ENCODE measurements at places on chromosomes 16 and 17.
A peak's percentile ranks its signal among the peaks of the same experiment; 100 is the strongest.

DNA sequence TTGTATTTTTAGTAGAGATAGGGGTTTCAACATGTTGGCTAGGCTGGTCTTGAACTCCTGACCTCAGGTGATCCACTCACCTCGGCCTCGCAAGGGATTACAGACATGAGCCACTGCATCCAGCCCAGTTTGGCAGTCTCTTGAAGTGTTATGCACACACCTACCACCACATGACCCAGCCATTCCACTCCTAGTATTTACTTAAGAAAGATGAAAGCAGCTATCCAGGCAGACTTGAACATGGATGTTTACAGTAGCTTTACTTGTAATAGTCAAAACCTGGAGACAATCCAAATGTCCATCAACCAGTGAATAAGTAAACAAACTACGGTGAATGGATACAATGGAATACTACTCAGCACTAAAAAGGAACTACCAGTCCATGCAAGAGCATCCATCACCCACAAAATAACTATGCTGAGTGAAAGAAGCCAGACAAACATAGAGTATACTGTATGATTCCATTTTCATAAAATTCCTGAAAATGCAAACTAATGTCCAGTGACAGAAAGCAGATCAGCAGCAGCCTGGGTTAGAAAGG lies 37.8 kb upstream of the RASD1 start:
- DNase-seq: no peak

DNA sequence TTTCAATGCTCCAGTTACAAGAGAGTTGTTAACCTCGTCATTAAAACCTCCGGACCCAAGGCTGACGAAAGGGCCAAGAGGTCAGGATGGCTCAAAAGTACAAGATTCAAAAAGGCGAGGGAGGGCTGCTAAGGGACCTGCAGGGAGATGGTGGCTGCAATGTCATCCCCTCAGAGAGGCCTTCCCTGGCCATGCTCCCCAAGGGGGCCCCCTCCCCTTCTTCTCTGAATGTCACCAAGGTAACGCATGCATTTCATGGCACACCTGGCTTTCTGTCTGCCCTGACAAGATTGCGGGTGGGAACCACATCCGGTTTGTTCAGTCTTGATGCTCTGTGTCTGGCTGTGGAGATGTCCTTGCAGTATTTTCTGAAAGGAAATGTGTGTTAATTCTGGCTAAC lies 89.9 kb downstream of the C16orf78 start:
- no peak for DNase-seq

DNA sequence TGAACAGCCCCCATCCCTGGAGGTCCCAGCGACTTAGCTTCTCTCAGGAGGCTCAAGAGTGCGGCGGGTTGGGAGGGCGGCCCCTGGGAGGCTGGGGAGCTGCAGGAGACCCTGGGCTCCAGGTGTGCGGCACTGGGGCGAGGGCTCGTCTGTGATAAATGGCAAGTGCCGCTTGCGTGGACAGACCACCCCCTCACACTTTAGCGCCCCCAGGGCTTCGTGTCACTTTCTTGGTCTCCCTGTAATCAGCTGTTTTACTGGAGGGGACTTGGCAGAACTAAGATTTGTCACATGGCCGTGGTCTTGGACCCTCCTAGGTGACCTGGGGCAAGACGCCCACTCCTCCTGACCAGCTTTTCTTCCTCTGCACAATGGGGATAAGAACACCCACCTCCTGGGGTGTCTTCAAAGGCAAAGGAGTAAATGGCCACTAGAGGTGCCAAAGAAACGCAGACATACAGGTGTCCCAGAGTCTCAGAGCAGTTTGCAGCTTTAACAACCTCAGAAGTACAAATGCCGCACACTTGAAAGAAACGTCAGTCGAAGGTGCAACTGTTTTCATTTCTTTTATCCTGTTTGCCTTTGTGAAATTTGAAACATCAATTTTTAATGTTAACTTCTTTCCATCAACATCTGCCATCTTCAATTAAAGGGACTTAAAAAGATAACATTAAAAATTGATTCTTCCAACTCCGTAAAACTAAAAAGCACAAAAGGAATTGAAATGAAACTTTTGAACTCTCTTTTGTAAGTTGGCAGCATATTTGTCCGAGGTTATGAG lies 946 bp downstream of the OSGIN1 start:
- DNase-seq: no peak

- DNase-seq: no peak
Measured at GRCh38 chr17:72754513-72754912, 338.0 kb downstream of the SLC39A11 start.

GRCh38 chr17:4310354-4311060 lies 46.7 kb upstream of the ANKFY1 start:
- peak; percentile 16 for DNase-seq

- DNase-seq: no peak
Measured at GRCh38 chr16:79898703-79899102, 298.2 kb upstream of the MAF start.

GRCh38 chr16:3514621-3515020 lies 13.8 kb downstream of the CLUAP1 start:
- DNase-seq: peak; percentile 5

DNA sequence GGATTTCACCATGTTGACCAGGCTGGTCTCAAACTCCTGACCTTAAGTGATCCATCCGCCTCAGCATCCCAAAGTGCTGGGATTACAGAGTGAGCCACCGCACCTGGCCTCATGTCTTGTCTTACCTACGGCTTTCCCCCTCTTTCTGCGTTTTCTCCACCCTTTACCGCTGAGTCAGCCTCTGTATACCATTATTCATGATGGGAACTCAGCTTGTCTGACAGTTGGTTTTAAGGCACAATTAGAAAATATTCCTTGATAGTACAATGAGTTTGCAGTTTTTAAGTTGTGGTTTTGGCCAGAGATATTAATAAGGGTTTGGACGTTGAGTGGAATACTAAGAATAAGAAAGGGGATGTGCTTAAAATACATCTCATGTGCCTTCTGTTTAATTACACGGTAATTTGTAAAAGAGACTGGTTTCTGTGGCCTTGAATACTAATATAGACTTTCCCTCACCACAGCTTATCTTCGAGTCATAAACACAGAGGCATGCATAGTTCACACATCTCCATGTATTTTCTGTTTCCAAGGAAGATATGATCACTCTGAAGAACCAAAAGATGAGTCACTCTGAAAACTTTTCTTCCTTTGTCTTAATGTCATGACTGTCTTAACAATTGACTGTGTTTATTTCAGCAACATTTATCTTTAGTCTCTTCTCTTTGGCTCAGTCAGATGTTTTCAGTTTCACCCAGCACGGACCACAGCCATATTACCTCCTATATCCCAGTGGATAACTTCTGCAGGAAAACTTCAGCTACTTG lies 54.4 kb downstream of the PITPNC1 start:
- DNase-seq: peak; percentile 23

GRCh38 chr16:11361701-11362451 lies 16.6 kb downstream of the RMI2 start:
- DNase-seq: no peak

GRCh38 chr16:66923247-66923731 lies 2.0 kb downstream of the RRAD start:
- no peak for DNase-seq

DNA sequence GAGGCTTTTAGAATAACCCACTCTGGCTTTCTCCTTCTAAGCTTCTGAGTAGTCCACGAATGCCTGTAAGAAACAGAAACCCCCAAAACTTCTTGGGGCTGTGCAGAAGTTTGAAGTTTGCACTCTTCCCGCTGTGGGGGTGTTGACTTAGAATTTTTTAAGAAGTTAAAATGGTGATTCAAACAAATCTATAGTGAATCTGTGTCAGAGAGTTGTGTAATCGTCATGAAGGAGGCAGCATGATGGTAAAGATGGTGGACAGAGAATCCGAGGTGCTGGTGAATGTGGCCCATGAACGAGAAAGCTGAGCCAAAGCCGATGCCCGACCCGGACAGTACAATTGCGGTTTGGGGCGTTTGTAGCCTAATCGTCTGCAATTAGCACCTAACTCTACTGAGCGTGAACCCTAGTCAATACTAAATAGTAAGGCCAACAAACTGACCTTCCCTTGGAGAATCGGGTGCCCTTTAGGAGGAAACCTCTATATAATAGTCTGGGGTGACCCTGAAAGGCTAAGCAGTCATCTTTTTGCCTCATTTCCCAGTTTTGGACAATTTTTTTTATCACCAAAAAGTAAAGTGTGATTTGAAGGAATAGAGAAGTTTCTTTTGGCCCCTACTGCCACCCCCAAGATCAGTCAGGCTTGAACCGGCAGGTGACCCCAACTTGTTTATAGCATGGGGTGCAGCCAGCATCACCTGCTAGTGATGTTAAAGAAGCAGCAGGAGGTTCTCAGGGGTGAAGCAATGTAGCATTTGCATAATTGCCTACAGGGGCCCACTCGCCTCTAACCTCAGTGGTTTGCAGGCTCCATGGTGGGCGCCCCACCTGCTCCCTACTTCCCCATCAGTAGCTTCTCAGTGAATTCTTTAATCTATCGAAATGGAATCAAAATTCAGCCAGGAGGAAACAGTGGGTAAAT lies 11.2 kb downstream of the IRF8 start:
- DNase-seq: no peak

- DNase-seq: no peak
Measured at GRCh38 chr17:79595471-79595870, 15.4 kb downstream of the RBFOX3 start.

- peak; percentile 52 for DNase-seq
Measured at GRCh38 chr16:66357523-66357928, 9.0 kb upstream of the CDH5 start.

GRCh38 chr16:70429888-70430666 lies 8.8 kb downstream of the ST3GAL2 start:
- no peak for DNase-seq

DNA sequence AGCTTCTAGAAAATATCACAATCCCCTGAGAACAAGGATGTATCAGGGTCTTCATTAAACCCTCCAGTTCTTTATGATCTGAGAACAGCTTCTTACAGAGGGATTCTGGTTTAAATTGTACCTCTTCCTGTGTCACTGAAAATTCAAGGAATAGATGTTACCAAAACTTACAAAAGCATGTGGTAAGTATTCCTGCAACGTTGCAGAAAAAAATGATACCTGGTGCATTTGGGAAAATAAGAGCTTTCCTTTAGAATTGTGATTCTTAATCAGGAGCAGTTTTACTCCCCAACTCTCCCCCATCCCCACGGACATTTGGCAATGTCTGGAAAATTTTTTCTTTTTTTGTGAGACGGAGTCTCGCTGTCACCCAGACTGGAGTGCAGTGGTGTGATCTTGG lies 7.3 kb downstream of the SLFN14 start:
- DNase-seq: no peak

DNA sequence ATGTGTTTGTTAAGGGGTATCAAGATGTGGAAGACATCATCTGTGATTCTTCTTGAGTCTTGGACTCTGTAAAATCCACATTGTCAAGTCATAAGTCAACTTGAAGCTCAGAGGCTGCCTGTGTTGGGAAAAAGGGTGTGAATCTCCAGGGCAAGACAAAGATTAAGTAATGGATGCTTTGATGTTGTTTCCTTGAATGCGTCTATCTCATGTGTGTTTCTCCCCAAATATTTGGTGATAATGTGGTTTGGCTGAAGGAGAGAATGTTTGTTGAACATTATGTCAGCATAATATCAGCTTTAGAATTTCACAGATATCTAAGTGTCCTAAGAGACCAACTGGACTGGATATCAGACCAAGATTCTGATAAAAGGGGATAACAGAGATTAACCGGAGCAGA lies 24.1 kb upstream of the KCNJ16 start:
- no peak for DNase-seq

- no peak for DNase-seq
Measured at GRCh38 chr17:69593351-69593715, 178.8 kb downstream of the MAP2K6 start.

DNA sequence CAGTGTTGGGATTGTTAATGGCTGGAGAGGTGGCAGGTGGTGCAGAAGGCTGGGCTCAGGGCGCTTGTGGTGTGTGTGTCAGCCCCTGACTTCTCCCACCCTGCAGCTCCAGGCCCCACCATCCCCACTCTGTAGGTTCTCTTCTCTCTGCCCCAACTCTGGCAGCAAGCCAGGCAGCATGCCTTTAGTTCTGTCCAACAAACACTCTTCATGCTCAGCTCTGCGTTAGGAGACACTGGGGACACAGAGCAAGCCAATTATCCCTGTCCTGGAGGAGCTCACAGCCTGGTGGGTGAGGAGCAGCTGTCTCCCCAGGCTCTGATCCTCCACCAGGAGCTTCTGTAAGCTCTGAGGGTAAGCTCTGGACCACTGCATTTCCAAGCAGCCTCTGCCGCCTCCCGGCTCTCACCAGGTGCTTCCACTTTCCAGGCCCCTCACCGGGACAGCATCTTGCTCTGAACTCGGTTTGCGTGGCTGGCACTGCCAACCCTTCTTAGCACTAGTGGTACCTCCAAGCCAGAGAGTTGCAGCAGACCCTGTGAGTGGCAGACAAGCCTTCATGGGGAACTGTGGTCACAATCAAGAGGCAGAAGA lies 34.3 kb upstream of the WSCD1 start:
- no peak for DNase-seq

GRCh38 chr16:81419806-81420205 lies 24.8 kb upstream of the CMIP start:
- DNase-seq: no peak

GRCh38 chr16:85056211-85056748 lies 28.7 kb downstream of the KIAA0513 start:
- DNase-seq: no peak

GRCh38 chr16:12300490-12300889 lies 324.0 kb downstream of the SNX29 start:
- DNase-seq: no peak

GRCh38 chr17:49316258-49316570 lies 45.8 kb downstream of the ZNF652 start:
- DNase-seq: no peak

DNA sequence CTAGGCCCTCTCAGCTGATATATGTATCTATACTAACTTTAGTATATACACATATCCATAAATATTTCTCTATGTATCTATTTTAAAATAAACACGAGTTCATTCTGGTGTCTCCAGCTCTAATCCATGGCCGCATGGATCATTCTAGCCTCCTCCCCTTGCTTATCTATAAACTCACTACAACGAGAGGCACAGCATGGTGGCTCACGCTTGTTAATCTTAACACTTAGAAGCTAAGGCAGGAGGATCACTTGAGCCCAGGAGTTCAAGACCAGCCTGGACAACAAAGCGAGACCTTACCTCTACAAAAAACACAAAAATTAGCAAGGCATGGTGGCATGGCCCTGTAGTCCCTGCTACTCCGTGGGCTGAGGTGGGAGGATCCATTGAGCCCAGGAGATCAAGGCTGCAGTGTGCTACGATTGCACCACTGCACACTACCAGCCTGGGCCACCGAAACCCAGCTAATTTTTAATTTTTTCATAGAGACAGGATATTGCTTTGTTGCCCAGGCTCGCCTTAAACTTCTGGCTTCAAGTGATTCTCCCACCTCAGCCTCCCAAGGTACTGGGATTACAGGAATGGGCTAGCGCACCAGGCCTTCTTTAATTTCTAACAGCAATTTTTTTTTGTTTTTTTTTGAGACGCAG lies 3.9 kb upstream of the ZNF207 start:
- DNase-seq: no peak

GRCh38 chr17:45253879-45254278 lies 8.0 kb downstream of the SPATA32 start:
- DNase-seq: no peak

- DNase-seq: no peak
Measured at GRCh38 chr17:18161207-18162145, 22.2 kb upstream of the ALKBH5 start.

Data from AG09319 (cell line).